ENCODE measurements at places on chromosomes 5 and 9.

DNA sequence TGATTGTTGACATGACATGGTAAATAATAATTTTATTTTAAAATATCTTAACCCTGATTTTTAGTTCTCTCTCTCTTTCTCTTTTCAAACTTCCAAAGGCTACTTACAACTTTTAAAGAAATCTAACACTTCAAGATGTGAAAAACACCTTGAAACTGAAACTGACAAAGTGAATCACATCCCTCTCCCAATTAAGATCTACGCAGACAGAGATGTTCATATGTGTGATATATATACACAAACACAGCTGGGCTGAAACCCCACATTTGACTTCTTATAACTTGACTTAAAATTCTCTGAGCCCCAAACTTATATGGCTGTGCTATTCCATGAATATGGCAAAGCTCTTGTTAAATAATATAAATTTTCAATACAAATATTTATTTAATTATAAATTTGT lies 261.2 kb upstream of the PTPRD start:
- no peak for DNase-seq

DNA sequence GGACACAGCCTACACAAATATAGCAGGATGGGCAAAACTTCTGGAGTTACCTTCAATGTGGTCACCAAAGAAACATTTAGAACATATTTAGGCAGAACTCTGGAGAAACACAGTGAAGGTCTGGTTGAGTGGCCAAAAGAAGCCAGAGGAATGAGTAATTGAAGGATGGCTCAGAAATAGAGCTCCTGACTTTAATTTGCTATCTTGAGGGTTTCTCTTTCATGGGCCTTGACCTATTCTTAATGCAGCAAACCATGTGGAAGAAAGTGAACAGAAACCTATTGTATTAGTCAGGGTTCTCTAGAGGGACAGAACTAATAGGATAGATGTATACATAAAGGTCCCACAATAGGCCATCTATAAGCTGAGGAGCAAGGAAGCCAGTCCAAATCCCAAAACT lies 650.5 kb downstream of the ACTL7B start:
- DNase-seq: no peak

DNA sequence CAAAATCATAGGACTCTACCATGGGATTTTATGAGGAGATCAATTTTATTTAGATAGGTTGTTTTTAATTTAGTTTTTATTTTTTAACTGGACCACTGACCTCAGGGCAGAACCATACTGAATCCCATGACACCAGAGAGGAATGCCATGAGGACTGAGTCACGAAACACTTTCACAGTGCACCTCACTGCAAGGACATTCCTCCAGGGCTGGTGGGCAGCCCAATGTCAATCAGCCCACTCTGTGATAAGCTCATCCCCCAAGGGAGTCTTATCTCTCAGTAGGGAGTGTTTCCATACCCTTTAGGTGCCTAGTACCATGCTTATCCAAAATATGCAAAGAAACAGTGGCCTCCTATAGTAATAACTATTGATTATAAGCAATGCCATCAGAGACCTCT lies 224.5 kb upstream of the CDH6 start:
- no peak for DNase-seq

DNA sequence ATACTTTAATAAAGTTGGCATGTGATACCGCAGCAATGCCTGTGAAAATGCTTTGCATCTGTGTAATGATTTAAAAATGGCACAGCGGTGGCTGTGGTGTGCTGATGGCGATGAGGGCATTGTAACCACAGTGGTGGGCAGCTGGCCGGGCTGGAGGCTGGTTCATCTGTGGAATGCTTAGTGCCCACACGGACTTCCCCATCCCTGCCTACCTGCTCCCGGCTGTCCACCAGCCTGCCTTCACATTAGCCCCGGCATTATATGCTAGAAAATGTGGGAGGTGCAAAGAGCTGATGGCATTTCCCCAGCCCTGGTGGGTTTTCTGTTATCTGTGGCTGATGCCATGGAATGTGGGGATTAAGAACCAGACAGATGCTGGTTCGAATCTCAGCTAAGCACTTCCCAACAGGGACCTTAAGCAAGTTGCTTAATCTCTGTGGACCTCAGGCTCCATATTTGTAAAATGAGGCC lies 2.9 kb upstream of the NDST1 start:
- no peak for DNase-seq

GRCh38 chr5:59569158-59569557 lies 324.4 kb downstream of the PDE4D start:
- DNase-seq: no peak

GRCh38 chr5:147046281-147046680 lies 167.7 kb upstream of the PPP2R2B start:
- no peak for DNase-seq

DNA sequence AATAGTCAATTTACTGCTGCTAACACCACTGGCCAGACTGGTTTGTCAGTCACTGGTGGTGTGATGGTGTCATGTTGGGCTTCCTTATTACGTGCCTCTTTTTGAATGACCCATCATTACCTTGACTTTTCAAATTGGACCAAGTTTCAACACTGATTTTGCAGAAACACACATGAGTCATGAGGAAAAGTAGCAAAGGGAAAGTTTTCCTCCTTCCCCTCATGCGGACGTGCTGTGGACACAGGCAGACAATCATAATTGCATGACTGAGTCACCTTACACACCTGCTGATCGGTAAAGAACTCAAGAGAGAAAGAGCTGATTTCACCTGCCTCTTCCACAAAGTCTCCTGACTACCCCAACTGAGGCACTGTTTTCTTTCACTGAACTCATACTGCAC lies 324.5 kb downstream of the ARRDC3 start:
- DNase-seq: peak; percentile 45

DNA sequence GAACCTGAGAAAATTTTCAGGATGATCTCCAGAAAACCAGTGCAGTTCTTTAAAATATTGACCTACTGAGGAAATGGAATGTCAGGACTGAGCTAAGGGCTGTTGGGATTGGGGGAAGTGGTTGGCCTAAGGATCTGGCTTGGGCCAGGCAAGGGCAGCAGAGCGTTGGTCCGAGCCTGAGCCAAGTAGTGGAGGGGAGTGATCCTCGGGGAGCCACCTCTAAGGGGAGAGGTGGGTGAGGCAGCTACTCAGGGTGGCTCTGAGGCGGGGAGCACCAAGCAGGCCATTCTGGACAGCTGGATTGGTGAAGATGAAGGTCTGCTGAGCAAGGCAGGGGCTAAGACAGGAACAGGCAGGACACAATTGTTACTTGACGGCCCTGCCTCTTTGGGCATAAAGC lies 11.5 kb downstream of the CAMK4 start:
- no peak for DNase-seq

GRCh38 chr5:160923411-160923810 lies 71.4 kb upstream of the ATP10B start:
- no peak for DNase-seq

- no peak for DNase-seq
Observed at GRCh38 chr5:138303372-138303771, 28.2 kb downstream of the CDC25C start.

DNA sequence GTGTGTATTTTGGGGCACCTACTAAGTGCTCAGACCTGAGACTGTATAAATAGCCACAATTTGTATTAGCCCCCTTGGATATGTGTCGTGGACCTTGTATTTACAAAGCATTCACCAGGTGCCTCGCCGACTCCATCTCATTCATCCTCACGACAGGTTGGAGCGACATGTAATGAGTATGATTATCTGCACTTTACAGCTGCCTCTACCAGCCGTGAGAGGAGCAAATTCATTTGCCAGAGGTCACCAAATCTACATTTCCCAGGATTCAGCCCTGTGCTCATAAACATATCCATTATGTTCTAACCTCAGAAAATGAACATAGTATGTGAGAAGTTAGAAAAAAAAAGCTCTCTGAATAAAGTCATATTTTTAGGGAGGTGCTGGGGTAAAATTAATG lies 167.4 kb downstream of the ZDHHC21 start:
- no peak for DNase-seq

GRCh38 chr9:120902569-120903535 lies 23.7 kb downstream of the TRAF1 start:
- DNase-seq: no peak

DNA sequence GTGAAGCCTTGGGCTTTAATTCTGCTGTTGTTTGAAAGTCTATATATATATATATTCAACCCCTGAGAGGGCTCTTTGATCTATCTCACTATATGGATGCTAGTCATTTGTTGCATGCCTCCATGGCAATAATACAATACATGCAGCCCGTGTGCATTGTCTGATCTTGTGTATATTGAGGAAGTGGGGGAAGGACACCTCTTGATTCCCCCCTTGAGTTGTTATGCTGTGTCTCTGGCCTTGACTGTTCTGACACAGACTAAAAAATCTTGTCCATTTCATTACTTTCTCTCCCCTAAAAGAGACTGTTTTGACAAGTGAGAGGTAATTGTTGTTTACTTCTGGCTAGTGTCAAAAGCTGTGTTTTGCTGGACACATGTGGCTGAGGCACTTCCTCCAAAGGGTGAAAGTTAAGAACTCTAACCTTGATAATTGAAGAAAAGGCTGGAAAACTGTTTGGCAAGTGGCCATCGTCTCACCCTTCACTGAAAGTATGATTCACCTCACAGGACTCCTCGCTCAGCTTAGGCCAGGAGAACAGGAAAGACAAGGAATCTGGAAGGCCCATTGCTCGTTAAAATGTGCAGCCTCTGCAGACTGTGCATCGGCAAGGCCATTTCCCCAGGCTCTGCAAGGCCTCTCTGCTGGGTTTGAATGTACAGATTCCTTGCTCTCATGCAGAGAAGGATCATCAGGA lies 304.0 kb downstream of the PRELID2 start:
- DNase-seq: peak; percentile 78

DNA sequence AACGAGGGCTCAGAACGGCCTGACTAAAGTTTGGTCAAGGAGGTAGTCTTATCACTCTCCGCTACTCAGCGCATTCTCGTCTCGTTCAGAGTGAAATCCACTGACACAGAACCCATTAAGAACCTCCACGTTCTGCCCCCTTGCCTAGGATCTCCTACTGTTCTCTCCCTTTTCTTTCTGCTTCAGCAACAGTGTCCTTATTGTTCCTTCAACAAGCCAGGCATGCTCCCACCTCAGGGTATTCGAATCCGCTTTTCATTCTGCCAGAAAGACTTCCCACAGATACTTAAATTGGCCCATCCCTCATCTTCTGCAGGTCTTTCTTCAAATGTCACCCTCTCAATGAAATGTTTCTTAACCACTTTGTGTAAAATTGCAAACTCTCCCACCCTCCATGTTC lies 4.3 kb upstream of the ZNF354C start:
- DNase-seq: no peak

- DNase-seq: peak; percentile 61
Observed at GRCh38 chr9:83920469-83920926, 734 bp downstream of the KIF27 start.

- DNase-seq: no peak
Observed at GRCh38 chr9:132200706-132201105, 38.8 kb downstream of the NTNG2 start.

DNA sequence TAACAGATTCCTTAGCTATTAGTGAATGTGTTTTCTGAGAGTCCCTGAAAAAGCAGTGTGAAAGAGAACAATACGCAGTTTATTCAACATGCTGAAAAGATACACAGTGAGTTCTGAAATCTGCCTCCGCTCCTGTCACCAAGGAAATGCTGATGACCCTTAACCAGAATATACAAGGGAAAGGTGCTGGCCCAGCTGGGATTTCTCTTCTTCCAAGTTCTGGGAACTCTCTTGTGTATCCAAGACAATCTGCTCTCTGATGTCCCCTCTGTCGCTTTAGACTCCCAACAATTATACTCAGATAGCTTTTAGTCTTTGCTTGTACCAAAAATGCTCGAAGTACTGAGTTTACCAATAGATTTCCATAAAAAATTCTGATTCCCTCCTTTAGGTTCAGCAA lies 214.9 kb downstream of the TMEM167A start:
- no peak for DNase-seq

Data from cardiac fibroblast (primary cell).